Globus pallidus (tissue), 1 donor: ENCODE measurements at places on chromosomes 7 and 10.

DNA sequence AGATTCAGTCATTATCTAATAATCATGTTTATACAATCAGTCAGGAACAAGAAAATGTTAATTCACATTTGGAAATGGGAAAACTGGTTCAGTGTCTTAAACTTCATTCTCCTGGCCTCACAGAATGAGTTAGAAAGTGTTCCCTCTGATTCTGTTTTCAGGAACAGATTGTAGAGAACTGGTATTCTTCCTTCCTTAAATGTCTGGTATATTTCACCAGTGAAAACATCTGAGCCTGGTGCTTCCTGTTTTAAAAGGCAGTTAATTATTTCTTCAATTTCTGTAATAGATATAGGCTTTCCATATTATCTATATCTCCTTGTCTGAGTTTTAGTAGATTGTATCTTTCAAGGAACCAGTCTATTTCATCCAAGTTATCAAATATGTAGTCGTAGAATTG lies 97.1 kb upstream of the TMEM168 start:
- peak; percentile 13 for DNase-seq

DNA sequence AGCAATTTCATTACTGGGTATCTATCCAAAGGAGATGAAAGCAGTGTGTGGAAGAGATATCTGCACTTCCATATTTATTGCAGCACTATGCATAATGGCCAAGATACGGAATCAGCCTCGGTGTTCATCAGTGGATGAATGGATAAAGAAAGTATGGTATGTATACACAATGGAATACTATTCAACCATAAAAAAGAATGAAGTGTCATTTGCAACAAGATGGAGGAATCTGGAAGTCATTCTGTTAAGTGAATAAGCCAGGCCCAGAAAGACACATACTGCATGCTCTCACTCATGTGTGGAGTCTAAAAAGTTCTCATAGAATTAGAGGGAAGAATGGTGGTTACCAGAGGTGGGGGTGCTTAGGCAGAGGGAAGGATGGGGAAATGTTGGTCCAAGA lies 35.3 kb downstream of the CREM start:
- DNase-seq: no peak

- no peak for DNase-seq
Measured at GRCh38 chr7:103702454-103702853, 256.4 kb upstream of the SLC26A5 start.

DNA sequence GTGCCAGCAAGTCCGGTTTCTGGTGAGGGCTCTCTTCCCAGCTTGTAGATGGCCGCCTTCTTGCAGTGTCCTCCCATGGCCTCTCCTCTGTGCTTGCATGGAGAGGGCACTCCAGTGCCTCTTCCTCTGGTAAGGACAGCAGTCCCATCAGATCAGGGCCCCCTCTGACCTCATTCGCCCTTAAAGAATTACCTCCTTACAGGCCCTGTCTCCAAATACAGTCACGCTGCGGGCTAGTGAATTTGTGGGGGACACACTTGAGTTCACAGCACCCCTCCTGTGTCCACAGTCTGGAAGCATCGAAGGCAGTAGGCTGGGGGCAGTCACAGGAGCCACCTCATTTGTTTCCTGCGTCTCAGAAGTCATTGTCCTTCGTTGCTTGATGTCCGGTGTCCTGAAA lies 54.6 kb downstream of the LHPP start:
- no peak for DNase-seq

DNA sequence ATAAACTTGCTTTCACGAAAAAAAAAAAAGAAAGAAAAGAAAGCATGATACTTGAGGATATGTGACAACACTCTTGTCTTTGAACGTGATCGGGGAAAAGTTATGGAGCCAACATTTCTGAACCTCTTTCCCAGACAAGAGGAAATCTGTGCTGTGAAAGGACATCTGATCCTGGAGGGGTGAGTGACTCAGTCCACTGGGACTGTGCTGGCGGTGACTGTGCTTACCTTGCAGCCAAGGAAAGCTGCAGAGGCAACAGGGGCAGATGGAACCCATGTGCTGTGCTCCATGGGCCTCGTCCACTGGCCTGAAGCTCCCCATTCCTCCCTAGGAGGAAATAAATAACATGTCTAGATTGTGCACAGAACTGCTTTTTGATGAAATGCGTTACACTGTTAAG lies 116.5 kb upstream of the RAB11FIP2 start:
- DNase-seq: no peak

- no peak for DNase-seq
Measured at GRCh38 chr10:84798312-84798711, 469.9 kb downstream of the CCSER2 start.

DNA sequence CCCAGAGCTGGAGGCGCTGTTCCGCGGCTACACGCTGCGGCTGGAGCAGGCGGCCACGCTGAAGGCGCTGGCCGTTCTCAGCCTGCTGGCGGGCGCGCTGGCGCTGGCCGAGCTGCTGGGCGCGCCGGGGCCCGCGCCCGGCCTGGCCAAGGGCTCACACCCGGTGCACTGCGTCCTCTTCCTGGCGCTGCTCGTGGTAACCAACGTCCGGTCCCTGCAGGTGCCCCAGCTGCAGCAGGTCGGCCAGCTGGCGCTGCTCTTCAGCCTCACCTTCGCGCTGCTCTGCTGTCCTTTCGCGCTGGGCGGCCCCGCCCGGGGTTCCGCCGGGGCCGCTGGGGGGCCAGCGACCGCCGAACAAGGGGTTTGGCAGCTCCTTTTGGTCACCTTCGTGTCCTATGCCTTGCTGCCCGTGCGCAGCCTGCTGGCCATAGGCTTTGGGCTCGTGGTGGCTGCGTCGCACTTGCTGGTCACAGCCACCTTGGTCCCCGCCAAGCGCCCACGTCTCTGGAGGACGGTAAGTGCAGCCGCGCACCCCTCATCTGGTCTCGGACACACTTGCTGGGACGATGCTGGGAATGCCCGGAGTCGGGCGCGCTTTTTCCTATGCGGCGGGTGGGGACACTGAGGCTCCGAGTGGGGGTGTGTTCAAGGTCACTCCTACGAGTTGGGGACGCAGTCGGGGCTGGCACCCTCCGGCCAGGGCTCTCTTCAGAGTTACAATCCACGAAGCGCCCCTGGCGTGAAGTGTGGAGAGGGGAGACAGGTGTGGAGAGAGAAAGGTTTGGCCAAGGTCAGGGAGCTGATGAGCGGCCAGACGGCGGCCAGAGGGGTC lies 717 bp downstream of the ADCY1 start:
- no peak for DNase-seq

DNA sequence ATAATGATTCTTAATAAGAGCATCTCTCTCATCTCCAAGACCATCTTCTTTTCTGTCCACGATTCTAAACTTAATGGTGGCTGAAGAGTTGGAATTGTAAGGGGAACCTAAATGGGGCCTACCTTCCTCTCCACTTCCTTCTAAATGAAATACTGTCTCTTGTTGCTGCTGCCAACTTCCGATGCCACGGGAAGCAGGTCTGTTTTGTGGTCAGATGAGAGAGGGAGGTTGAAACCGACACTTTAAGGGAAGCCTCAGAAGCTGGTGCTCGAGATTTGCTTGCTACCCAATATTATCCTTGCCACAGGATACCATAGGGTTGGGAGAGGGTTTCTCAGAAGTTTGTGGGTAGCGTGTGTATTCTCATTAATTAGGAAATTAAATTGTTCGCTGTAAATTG lies 464.1 kb downstream of the SUGCT start:
- no peak for DNase-seq

GRCh38 chr10:70053841-70054288 lies 1.2 kb downstream of the MACROH2A2 start:
- DNase-seq: no peak

GRCh38 chr7:105020926-105021325 lies 6.9 kb downstream of the KMT2E start:
- DNase-seq: no peak

- no peak for DNase-seq
Measured at GRCh38 chr10:114259824-114260223, 20.8 kb downstream of the VWA2 start.

DNA sequence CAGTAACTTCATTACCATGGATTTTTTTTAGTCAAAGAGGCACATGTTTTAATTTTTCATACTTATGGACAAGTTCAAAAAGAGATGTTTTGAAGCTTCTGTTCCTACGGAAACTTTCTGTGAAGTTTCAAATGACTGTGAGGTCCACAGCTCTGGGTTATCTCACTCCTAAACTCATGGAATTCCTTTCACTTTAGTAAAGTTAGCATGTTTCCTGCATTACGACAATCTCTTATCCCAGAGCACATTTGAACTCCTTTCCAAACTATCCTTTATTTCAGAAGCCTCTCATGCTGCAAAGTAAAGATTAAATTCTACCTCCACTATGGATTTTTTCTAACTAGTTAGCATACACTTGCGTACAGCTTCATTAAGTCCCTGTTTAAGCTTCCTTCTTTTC lies 15.3 kb upstream of the ADD3 start:
- no peak for DNase-seq

DNA sequence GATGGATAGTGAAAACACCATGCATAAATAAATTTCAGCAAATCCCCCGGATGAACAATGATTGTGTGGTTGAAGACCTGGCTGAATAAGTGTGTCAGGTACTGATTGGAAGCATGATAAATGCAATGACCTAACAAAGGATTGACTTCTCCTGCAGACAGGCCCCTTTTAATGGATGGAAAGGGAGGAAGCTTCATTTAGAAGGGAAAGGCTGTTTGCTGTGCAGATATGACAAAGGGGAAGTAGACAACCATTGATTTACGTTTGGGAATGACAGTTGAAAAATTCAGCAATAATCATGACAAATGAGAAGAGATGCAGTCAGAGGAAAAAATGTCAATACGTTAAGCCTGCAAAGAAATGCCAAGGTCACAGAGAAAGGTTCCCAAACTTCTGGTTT lies 503.8 kb downstream of the LRMDA start:
- no peak for DNase-seq

DNA sequence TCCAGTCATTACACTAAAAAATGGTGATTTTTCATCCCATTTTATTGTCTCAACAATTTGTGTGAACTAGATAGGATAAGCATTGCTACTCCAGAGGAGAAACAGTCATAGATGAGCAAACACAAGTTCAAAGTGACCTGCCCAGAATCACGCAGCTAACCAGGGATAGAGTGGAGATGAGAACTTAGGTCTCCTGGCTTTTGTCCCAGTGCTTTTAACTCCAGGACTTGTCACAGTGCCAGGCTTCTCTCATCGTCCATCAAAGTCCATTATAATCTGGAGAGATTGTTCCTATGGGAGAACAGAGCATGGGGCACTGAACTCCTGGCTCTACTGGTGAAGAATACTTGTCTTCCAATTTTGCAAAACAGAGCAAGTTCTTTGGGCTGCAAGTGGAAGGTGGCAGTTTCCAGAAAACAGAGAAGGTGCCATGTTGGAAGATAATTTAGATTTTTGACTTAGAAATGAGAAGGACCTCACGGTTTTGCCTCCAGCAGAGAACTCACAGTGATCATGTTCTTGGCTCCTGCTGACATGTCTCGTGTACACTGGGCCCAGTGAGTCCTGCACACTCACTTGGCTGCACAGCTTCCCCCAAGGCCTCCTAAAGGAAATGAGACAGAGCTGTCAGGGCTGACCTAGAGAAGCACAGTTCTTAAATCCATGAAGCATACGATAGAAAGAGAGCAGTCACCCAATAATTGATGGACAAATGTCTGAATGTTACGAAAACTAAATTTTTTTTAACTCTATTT lies 322.9 kb upstream of the NRP1 start:
- DNase-seq: no peak

GRCh38 chr10:865924-866576 lies 65.5 kb downstream of the LARP4B start:
- no peak for DNase-seq

DNA sequence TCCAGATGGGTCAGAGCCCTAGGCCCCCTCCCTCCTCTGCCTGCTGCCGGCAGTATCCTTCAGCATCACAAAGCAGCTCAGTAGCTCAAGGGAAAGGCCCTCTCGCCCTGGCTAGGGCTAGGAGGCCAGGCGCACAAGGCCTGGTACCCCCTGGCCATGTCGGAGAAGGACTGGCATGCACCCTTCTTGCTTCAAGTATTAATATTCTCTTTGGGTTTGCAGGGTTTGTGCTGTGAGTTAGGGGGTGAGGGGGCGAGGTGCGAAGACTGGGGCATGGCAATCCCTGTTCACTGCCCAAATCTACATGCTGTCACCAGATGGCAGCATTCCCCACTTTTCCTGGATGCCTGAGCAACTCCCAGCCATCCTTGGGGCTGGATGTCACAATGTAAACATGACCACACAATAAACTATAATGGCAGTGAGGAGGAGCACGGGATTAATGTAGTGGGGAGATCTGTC lies 105.2 kb downstream of the NEURL1 start:
- DNase-seq: peak; percentile 81

DNA sequence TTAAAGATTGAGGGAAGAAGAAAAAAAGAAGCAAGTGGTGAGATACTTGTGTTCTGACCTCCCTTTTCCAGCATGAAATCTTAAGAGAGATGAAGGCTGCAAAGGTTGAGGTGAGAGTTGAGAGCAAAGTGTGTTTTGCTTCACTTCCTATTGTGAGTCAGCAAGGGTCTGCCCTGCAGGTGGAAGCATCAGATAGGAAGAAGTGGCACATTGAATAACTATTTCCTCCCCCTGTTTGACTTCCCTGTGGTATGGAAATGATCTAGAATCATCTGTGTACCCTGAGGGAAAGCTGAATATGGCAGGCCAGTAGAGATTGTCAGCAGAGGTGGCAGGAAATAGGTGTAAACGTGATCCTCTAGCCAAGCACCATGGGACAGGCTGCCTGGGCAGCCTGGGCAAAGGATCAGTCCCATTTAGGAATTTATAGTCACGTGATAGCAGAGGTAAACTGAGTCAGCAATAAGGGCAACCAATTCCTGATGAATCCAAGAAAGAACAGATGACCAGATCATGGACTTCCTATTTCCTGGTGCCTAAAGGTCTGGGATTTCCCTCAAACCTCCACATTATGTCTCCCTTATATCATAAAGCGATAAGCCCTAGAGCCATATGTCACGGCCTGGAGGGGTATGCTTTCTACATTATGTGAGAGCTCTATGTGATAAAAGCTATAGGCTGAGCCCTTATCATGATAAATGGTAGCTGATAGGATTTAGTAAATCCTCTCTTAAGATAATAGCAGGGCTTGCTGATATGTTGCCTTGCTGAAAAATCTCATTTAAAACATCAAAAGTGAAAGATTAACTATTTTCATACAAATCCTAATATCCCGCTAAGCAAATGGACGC lies 287.0 kb downstream of the MDFIC start:
- DNase-seq: no peak

- peak; percentile 89 for DNase-seq
Measured at GRCh38 chr7:137628216-137628615, 218.6 kb downstream of the DGKI start.

DNA sequence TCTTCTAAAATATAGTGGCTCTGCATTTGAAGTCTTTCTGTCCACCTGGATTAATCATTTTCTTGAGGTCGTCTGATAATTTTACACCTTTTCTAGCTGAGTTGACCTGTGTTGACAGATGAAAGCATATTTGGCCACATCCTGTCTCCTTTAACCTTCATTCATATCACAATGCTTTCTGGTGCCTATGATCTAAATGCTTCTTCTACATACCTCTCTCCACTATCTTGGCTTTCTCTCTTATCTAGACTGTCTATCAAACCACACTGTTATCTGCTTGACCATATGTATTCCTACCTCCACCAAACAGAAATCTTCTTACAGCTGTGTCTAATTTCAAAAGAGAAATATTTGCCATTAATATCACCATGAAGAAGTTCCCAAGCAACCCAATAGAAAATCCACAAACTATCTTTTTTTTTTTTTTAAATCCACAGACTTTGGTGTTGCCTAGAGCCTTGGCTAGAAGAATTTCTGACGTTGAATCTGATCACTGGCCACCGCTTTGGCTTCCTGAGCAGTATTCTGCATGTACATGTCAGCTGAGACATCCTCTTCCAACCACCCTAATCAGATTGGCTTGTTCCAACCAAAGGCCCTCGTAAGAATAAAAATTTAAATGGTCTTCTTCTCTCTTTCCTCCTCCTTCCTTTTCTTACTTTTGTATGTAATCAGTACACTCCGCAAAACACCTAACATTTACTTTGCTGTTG lies 66.3 kb upstream of the SP4 start:
- no peak for DNase-seq
